ENCODE measurements at places on chromosomes 1 and 21.
A peak's percentile ranks its signal among the peaks of the same experiment; 100 is the strongest.

- DNase-seq: no peak
Observed at GRCh38 chr1:25948641-25949040, 42.4 kb upstream of the STMN1 start.

DNA sequence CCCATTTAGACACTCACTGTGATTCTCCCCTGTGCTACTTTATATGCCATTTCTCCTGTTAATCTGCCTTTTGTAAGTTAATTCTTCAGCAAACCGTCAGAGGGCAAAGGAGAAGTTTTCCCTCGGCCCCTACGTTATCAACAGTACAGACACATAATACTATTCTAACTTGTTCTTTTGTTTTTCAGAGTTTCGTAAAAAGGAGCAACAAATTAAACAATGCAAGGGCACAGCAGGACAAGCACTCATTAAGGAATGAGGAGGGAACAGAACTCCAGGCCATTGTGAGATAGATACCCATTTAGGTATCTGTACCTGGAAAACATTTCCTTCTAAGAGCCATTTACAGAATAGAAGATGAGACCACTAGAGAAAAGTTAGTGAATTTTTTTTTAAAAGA is 32.3 kb downstream of the CNN3 start:
- no peak for DNase-seq

- DNase-seq: no peak
Observed at GRCh38 chr1:10900691-10901090, 104.2 kb upstream of the CASZ1 start.

- DNase-seq: no peak
Observed at GRCh38 chr1:228684607-228685006, 50.7 kb upstream of the RHOU start.

DNA sequence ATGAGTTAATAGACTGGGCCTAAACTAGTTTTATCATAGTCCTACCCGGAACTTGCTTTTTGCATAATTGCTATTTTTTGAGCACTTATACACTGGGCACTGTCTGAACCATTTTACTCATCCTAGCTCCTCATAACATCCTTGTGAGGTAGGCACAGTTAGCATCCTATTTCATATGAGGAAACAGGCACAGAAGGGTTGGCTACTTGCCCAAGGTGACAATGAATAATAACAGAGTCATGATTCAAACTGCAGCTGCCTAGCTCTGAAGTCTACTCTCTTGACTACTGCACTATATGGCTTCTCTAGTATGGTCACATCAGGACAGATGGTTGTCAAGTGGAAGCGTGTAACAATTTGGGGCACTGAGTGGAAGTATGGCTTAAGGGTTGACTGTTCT is 18.2 kb upstream of the RC3H1 start:
- DNase-seq: no peak

GRCh38 chr1:169484101-169484500 is 1.6 kb downstream of the SLC19A2 start:
- no peak for DNase-seq

GRCh38 chr1:88111816-88112215 is 572.3 kb upstream of the PKN2 start:
- no peak for DNase-seq

DNA sequence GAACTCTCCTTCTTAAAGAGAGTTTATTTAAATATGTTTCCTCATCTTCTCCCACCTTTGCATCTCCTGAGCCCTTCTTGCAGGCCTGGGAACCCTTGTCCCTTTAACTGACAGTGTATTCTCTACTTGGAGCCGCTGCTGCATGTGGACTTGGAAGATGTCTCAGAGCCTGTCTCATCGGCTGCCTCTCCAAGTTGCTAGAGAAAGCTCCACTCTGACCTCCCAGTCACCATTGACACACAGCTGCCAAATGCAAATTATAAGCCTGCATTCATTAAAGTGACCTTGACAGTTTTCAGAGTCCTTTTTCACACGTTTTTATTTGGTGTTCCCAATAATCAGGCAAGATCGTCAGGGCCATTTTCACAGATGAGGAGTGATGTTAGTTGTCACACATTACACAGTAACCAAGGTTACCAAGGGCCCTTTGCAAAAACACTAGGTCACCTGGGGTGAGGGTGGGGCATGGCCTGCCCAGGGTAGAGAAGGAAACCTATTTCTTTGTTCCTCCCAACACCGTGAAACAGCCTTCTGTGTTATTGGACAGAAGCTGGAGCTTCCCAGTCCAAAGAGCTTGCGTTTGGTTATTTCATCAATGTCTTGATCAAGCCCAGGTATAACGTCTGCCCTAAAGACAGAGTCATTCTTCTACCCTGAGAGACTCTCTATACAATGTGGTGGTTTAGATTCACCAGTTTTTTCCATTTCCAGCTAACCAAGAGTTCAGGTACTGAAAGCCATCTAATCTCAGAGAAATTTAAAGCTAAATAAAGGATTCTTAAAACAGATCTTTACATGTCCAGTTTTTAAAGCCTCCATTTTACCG is 164.1 kb downstream of the GALNT2 start:
- no peak for DNase-seq

DNA sequence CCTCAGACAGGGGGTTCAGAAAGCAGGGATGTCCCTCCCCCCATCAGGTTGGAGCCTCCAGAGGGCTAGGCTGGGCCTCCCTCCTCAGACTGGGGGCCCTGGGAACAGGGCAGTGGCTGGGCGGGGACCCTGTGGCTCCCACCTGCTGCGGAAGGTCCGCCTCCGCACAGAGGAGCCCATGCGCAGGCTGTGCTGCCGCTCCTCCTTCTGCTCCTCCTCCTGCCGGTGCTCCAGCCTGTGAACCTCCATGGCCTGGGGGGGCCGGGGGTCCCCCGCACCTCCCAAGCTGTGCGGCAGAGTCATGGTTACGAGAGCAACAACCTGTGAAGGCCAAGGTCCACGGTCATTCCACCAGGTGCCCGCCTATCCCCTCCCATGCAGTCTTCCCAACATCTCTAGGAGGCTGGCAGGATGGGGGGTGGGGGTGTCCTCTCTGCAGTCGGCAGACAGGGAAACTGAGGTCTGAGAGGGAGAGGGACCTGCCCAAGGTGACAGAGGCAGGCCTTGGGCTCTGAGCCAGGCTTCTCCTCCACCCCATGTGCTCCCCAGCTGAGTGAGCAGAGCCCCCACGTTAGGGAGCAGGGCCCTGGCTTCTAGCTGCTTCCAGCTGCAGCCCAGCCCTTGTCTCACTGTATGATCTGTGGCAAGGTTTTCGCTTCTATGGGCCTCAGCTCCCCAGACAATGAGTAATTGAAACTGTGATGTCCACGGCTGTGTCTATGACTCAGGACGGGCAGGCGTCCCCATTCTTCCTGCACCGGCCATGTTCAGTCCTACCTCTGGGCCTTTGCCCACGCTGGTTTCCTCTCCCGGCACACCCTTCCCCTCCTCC is 3.4 kb downstream of the MYOM3 start:
- no peak for DNase-seq

- no peak for DNase-seq
Observed at GRCh38 chr1:174301295-174302077, 142.2 kb downstream of the RABGAP1L start.

GRCh38 chr1:232316864-232317263 is 313.1 kb downstream of the SIPA1L2 start:
- DNase-seq: no peak

GRCh38 chr1:172343240-172344160 is 77.0 kb upstream of the C1orf105 start:
- DNase-seq: no peak

DNA sequence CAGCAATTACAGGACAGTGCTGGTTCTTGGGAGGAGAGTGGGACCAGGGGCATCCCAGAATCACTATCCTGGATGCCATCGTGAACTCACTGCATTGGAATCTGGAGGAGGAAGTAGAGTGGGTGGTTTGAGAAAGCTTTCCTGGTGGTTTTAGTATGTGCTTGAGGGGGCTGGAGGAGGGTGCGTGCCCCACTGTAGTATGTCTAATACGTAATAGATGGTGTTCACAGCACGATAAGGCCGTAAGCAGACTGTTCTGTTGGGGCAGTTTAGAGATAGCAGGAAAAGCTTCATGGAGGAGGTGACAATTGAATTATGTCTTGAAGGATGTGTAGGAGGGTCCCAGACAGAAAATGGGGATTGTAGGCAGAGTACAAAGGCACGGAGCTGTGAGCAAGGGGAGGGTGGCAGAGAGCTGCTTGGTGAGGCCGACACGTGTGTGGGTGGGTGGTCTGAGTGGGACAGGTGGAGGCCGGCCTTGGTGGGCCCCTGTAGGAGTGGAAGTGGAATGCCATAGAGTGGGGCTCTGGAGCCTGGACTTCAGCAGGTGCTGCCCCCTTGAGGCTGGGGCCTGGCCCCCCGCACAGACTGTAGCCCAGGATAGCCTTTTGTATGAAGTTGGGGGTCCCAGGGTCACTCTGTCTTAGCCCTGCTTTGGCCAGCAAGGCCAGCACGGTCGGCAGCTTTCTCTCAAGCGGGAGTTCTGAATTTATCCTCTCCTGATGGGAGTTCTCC is 37.0 kb downstream of the IL6R start:
- DNase-seq: no peak

DNA sequence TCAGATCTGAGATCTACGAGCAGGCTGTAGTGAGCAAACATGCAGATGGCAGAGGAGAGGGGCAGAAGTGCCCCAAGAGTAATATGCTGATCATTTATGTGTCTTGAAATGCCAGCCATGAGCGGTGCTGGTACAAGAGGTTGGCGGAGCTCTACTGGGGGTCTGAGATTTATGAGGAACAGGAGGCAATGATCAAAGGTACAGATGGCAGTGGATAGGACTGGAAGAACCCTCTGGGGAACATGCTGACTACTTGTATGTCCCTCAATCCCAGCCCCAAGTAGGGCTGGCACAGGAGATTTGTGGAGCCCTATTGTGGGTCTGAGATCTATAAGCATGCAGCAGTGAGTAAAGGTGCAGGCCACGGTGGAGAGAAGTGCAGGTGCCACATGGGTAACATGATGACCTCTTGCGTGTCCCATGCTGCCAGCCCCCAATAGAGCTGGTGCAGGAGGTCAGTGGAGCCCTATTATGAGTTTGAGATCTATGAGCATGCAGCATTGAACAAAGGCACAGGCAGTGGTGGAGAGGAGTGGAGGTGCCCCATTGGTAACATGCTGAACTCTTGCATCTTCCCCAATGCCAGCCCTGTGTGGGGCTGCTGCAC is 97.2 kb upstream of the ZNF678 start:
- DNase-seq: no peak

DNA sequence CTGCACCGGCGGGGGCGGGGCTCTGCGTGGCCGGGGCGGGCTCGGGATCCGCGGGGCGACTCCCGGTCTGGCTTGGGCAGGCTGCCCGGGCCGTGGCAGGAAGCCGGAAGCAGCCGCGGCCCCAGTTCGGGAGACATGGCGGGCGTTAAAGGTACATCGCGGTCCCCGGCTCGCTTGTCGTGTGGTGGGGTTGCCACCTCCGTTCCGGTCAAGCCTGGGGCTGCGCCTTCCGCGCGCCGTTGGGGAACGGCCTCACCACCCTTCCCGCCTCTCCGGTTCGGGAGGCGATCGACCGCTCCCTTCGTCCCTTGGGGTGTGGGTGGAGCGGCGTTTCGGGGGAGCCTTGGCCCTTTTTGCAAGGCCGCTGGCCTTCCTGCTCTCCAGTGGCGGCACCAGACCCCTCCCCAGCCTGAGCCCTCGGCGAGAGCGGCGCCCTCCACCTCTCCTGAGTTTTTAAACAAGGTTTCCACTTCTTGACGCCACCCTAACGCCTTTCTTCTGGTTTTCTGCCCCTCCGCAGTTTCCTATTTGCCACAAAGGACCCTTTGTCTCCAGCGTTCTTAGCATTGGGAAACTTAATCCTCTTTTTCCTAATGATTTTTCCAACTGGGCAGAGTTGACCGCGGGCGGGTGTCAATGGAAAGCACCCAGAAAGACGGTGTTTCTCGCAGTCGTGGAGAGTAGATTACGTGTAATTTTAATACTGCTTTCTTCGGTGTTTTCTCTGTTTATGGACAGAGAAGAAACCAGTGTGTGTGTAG is at the start of the genes LEPR and LEPROT:
Gene LEPR (plus strand): TSS at position 79 of the 761 bp plus-strand sequence. CDS start 144,898 bp downstream, outside the sequence.
Gene LEPROT (plus strand): TSS at position 79 of the 761 bp plus-strand sequence. CDS start 57 bp downstream, at position 136.
- no peak for DNase-seq

- peak; percentile 13 for DNase-seq
Observed at GRCh38 chr1:109624201-109625010, 4.8 kb downstream of the AMPD2 start.

- no peak for DNase-seq
Observed at GRCh38 chr1:230139741-230140140, 72.7 kb downstream of the GALNT2 start.

- DNase-seq: no peak
Observed at GRCh38 chr1:208438112-208438699, 194.0 kb upstream of the PLXNA2 start.

DNA sequence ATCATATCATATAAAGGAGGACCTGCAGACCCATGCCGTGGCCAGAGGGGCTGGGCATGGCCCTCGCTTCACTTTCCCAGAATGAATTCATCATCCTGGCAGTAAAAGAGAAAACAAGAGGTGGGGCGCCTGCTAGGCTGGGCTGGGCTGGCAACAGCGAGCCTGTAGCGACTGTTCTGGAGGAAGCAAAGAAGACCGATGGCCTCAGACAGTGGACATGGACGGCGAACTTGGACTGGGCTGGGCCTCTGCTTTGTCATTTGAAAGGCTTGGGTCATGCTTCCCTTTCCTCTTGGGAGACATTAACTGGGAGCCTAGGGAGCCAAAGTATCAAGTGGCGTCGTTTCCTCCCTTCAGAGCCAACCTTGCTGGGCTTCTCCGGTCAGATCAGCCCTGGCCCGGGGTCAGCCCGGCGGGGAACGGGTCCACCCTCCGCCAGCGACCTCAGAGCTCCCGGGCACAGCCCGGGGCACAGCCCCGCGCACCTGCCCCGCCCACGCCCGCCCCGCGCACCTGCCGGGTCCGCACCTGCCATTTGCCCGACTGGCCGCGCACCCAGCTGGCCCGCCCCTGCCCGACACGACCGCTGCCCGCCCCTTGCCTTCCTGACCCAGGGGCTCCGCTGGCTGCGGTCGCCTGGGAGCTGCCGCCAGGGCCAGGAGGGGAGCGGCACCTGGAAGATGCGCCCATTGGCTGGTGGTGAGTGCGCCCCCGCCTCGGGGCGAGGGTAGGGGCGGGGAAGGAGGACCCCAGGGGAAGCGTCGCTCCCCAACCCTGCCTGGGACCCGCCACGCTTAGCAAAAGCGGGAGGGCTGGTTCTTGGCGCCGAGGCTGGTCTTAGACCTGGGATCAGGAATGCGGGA is at the start of gene FAM3B:
Gene FAM3B (plus strand): TSS at position 602 of the 863 bp plus-strand sequence. CDS start 79 bp downstream, at position 681.
- no peak for DNase-seq

DNA sequence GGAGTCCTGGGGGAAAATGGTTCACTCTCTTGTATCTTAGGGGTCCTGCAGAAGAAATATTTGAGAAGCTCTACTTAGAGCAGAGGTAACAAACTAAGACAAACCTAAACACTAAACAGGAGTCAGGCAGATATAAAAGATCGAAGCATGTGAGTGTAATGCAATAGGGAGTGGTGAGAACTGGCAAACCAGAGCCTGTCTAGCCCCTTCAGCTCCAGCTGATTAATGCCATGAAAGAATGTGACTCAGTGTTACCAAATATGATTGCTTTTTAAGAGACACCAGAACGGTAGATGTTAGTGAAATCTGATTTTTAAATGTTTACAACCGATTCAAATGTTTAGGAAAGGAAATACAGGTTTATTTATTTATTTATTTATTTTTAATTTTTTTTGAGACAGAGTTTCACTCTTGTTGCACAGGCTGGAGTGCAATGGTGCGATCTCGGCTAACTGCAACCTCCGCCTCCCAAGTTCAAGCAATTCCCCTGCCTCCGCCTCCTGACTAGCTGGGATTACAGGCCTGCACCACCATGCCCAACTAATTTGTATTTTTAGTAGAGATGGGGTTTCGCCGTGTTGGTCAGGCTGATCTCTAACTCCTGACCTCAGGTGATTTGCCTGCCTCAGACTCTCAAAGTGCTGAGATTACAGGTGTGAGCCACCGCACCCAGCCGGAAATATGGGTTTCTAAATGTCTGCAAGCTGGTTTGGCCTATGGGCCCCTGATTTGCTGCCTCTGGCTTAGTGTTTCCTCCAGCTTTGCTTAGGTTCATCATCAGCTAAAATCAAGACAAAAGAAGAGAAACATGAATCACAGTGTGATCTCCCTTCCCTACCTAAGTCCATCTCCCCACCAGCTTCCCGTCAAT is 12.2 kb downstream of the TXNIP start:
- DNase-seq: no peak

Measured in stimulated activated naive CD4-positive, alpha-beta T cell (primary cell).